ENCODE measurements at places on chromosomes 3 and 15.

DNA sequence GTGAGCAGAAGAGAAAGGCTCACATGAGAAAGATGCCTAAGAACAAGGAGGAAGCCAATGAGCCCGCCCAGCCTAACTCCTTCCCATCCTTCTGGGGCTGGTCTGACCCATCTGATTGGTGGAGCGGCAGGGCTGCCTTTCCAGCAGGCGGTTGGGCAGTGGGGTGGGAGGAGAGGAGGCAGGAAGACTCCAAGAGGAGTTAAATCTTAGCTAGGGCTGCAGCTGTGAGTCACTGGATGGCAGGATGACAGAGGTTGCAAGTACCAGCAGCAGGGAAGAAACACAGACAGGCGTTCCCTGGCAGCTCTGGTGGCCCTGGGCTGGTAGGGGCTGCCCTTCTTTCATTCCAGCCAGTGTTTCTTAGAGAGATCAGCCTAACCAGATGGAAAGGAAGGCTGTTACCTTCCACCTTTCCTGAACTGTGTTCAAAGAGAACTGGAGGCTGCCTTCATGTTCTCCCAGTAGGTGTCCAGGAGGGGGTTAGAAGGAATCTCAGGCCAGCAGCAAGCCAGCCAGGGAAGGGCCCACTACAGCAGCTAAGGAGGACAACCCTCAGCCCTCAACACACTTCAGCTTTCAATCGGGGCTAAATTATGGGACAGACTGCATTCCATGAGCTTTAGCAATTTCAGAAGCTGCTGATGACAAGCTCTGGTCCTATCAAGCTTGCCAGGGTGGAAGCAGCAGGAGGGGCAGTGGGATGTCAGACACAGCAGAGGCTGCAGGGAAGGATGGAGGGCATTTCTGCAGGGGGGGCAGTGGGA is 50.3 kb downstream of the CHSY1 start:
- DNase-seq, result peak; percentile 97

- no peak for DNase-seq
These were observed 268.4 kb upstream of the CHRM5 start for GRCh38 chr15:33699691-33700447.

GRCh38 chr3:57160076-57160764 is 4.9 kb downstream of the IL17RD start:
- no peak for DNase-seq

GRCh38 chr15:25990220-25990619 is 127.1 kb upstream of the ATP10A start:
- DNase-seq, result no peak

DNA sequence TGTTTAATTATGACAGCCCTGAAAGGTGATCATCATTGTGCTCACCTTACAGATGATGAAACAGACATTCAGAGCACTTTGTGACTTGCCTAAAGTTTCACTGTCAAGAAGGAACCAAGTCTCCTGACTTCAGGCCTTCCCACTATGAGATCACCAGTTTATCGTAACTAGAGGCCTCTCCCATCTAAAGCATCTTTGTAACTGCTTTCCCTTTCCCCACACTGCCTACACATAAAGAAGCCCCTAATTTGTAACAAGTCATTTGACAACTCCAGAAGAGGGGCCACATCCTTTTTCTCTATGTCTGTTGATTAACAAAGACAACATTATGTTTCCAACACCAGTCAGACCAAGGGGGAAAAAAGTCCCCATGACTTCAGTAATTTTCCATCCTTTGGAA is 1.1 kb downstream of the KLHL6 start:
- DNase-seq, result no peak

DNA sequence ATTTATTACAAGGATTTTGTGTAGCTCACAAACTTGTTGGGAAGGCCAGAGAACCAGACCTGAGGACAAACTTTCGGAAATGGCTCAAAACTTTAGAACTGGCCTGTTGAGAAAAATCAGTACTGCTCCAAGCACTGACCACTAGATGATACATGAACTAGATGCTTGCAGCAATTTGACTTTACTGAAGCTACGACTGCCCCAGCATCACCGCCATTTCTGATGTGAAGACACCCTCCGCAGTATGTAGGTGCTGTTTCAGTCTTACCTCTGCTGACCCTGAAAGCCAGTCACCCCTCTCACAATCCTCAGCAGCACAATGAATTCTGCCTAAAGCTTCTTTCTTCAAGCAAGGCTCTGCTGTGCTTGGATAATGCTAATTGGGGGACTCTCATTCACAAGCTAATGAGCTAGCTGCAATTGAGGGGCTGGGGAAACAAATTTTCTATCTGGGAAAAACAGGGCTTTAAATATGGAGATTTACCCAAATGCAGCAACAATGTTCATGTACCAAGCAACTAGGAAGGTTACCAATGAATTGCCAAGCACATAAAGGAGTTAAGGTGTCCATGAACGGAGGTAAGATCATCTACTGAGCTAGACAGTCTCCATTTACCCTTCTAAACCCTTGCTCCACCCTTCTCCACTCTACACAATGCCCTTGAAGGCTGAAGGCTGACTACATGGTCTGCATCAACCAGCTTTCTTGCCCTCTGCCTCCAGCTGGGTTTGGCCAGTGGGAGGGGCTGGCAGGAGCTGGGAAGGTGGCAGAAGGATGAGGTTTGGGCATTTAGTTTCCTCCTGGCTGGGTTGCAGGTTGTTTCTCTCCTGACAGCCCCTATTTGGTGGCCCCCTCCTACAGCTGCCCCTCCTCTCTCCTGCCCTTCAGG is 53.2 kb upstream of the FSTL1 start:
- no peak for DNase-seq

GRCh38 chr3:47542471-47543173 is 29.1 kb upstream of the ELP6 start:
- DNase-seq, result no peak

GRCh38 chr3:54827776-54828175 is 100.1 kb downstream of the LRTM1 start:
- no peak for DNase-seq

DNA sequence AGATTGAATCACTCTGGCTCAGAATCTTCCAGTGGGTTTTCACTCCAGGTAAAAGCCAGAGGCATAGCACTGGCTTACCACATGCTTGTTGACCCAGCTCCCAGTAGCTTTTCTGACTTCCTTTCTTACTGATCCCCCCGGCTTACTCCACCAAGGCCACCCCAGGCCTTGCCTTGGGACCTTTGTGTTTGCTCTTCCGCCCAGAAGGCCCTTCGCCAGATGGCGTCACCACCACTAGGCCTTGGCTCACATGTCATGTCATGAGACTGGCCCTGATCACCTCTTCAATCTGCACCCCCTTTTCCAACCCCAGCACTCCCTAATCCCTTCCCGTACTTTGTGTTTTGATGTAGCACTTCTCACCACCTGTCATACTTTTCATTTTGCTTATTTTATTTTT is 98.5 kb upstream of the UMPS start:
- DNase-seq, result no peak

DNA sequence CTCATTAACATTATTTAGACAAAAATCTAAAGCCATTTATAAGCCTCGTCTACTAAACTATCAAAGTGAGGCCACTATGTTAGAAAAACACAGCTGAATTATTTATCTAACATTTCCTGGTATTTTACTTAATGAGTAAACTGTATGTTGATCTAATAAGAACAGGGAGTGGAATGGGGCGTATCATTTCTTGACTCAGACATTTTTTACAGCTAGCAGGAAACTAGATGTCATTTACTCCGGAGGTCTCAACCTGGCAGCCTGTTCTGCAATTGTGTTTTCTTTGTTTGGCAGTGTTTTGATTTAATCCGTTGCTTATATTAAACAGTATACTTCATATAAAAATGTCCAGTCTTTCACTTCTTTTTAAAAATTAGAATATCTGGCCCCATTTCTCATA is 79.1 kb upstream of the ABI3BP start:
- peak; percentile 18 for DNase-seq

- DNase-seq, result peak; percentile 30
These were observed 1.6 kb upstream of the CHST13 start for GRCh38 chr3:126522363-126522788.

GRCh38 chr3:143783851-143784370 is 64.4 kb downstream of the SLC9A9 start:
- DNase-seq, result peak; percentile 9

DNA sequence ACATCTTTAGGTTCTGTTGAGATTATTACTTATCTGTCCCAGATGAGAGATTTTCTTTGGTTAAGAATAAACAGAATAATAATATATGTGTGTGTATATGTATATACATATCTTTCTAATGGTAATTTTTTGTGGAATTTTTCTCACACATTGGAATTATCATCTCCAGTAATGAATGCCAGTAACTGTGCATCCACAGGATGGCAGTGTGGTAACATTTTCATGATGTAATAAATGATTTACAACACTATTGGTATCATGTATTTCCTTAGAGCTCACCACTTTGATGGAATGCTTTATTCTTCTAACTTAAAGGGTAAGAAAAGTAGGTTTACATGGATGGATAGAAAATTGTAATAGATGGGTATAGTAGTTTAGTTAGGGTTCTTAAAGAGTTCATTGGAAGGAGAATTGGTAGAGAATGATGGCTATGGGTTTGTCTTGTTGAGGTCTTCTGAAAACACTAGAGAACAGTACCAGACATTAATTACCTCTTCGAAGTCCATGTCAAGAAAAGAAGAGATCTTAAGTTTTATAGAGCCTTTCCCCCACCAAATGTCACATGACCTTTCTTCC is 78.1 kb downstream of the STT3B start:
- peak; percentile 47 for DNase-seq

DNA sequence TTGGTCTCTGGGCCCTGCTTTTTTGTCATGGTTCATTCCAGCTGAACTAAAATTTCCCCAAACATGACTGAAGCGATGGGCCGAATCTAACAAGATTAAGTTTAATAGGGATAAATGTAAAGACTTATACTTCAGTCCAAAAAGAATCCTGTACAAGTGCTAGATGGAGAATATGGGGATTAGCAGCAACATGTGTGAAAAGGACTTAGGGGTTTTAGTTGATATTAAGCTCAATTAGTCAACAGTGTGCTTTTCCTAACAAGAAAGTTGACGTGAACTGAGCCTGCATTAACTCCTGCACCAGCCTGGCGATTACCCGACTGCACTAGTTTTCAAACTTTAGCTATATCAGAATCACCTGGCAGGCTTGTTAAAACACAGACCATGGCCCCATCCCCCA is 61.0 kb upstream of the BBX start:
- DNase-seq, result no peak

- DNase-seq, result no peak
These were observed 22.8 kb upstream of the NOX5 start for GRCh38 chr15:68991723-68992122.

- DNase-seq, result no peak
These were observed 2.6 kb upstream of the HHATL start for GRCh38 chr3:42705058-42705767.
